ENCODE measurements at places on chromosomes 11 and 22. TPM values are rescaled to one million over a fixed set of nuclear protein-coding genes. Genes with fewer than 3 reads are reported as not detected.

The OR52N4 gene
- total RNA-seq, result 0.47 TPM

DNA sequence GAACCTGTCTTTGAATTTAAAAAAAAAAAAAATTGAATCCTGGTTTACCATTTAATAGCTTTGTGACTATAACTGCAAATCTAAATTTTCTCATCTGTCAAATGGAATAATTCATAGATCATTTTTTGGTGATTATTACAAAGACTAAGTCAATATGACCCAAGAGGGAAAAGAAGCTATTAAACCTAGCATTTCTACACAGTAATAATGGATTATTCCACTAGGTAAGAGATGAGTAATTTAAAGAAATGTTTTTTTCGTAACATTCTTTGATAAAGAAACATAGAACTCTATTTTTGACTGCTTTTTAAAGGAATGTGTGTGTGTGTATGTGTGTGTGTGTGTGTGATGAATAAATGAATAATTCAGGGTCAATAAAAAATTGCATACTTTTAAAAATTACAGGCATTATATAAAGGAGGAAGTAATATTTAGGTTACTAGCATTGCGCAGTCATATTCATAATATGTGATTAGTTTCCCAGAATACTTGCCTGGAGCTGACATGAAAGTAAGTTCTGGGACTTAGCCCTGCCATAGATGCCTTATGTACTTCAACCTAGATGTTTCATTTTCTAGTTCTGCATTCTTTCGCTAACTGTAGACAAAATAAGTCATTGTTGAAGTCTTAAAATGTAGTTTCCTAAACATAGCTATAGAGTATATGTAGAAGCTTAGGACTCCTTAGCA lies 72.9 kb downstream of the TMEM135 start:
- H3K4me3 ChIP-seq, result no peak overlapping the region
- peaks cover 13% of the 10 kb centered on the region for H3K36me3 ChIP-seq

- peak overlapping the region; percentile 70 for H3K27ac ChIP-seq
- DNase-seq, result peak; percentile 54
- peaks cover 18% of the 10 kb centered on the region for H3K4me1 ChIP-seq
- H3K36me3 ChIP-seq, result no peaks in the 10 kb centered on the region
- peak overlapping the region; percentile 50 for H3K4me3 ChIP-seq
Observed at GRCh38 chr11:22690871-22691270, 24.5 kb downstream of the GAS2 start.

DNA sequence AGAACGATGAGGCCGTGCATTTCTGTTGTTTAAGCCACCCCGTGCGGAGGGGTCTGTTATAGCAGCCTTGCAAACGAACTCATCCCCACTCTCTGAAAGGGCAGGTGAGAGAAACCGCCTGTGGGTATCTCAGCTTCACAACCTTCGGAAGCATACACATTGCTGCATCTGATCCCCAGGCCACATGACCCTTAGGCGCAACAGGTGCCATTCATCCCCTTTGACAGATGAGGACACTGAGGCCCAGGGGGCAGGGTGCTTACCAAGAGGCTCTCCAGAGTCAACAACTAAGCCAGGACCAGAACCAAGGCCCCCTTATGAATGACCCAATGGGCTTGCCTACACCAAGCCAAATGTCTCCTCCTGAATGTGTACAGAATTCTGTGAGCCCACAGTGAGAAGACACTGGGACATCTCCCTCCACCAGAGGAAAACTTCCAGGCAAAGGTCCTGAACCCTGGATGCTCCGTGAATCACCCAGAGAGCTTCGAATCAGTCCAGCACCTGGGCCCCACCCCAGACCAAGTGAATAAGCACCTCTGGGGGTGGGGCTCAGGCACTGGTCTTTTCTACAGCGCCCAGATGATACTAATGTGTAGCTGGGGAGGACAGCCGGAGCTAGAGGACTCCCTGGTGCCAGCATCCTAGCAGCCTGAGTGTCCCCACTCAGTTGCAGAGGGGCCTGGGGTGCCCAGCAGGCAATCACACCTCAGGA lies 83.2 kb downstream of the BUD13 start:
- H3K36me3 ChIP-seq, result no peaks in the 10 kb centered on the region
- no peak overlapping the region for H3K4me3 ChIP-seq
- DNase-seq, result no peak
- H3K27ac ChIP-seq, result no peak overlapping the region
- H3K27me3 ChIP-seq, result peaks cover 3% of the 10 kb centered on the region

- no peak for DNase-seq
- no peaks in the 10 kb centered on the region for H3K36me3 ChIP-seq
Observed at GRCh38 chr22:46573781-46574437, 36.5 kb upstream of the CELSR1 start.

DNA sequence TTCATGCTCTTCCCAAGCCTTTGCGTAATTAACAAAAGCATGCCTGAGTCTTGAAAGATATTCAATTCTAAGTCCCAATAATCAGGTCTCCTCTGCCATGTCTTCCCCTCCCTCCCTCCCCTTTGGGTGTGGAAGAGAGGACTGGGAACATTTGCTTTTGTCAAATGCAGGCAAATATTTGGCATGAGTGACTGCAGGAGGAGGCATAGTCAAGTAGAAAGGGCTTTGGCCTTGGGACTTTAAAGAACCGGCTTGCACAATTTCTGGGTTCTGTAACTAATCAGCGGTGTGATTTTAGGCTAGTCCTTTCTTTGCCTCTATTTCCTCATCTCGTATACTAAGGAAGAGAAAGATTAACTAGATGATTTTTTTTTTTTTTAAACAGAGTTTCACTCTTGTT lies 59.5 kb downstream of the SCN3B start:
- DNase-seq, result no peak
- no peaks in the 10 kb centered on the region for H3K4me1 ChIP-seq
- H3K27me3 ChIP-seq, result no peaks in the 10 kb centered on the region
- no peak overlapping the region for H3K4me3 ChIP-seq
- no peak overlapping the region for H3K27ac ChIP-seq
- H3K36me3 ChIP-seq, result no peaks in the 10 kb centered on the region

Measured in activated CD8-positive, alpha-beta T cell treated with anti-CD3 and anti-CD28 coated beads for 36 hours (primary cell).